ENCODE measurements at places on chromosomes 2 and 18.

DNA sequence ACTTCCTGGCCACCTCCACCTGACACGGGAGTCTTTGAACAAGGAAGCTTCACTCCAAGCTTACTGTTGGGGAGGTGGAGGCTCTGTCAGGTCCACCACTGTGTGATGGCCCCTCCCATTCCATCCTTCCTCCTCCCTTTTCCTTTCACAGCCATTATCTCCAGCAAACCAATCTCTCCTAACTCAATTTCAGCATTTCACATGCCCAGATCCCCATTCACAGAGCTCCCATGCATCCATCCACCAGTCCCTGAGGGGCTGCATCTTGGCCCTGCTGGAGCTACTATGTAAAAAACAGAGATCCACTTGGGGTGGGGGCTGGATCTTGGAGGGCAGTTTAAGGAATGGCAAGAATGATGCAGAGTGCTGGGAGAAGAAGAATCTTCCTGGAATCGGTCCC is 129.0 kb upstream of the COPS8 start:
- no peak for DNase-seq

DNA sequence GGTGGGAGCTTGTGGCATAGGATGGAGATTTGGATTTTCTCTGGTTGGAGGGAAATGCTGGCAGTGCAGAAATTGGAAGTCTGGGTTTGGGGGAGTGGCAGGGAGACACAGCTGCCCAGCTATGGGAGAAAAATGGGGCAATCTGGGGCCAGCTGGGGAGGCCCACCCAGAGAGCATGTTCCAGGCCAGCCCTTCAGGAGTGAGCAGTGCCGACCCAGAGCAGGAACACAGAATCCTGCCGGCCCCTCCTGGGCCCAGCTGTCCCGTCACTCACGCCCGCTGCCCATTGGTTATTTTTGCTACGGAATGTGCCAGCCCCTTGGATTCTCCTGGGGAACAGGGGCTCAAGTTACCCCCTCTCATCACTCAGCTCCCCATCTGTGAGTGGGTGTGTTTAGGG is 4.9 kb downstream of the SPEG start:
- no peak for DNase-seq

DNA sequence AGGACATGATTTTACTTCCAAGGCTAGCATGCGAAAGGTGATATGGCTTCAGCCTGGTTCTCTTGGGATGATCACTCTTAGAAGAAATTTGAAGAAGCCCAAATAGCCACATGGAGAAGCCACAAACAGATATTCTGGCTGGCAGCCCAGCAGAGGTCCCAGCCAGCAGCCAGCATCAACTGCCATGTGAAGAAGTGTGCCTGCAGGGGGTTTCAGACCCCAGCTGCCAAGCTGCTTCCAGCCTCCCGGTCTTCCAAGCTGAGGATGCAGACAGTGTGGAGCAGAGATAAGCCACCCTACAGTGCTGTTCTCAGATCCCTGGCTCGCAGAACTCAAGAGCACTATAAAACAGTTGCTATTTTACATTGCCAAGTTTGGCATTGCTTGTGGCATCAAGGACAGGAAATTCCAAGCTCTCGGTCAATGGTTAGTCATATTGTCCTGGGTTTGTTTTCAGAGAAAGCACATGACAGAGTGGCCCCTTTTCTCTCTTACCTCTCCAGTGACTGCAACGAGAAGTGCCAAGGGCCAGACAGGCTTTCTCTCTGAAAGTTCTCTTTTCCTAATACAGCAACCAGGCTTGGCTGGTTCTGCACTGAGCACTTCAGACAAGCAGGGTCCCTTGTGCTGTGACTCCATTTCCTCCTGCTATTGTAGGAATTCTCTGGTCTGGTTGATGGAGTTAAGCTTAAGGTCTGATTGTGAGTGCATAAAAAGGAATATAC is 223.7 kb downstream of the ANKRD30B start:
- DNase-seq: no peak

DNA sequence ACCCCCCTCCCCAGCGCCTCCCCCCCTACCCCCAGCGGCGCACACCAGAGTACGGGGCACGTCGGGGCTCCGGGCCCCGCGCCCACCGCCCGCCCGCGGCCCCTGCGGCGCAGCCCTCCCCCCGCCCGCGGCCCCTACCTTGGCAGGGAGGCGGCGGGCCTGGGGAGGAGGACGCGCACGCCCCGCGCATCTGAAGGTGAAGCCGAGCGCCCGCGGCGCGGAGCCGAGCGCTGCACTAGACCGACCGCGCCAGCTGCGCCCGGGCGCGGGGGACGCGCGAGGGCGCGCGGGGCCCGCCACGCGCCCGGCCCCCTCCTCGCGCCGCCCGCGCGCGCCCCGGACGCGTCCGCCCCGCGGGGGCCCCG is at the start of gene ZNF516:
TSS of gene ZNF516 (minus strand) at position 237 of the 365 bp plus-strand sequence. CDS start 52,188 bp downstream, outside the sequence.
- DNase-seq: peak; percentile 52

DNA sequence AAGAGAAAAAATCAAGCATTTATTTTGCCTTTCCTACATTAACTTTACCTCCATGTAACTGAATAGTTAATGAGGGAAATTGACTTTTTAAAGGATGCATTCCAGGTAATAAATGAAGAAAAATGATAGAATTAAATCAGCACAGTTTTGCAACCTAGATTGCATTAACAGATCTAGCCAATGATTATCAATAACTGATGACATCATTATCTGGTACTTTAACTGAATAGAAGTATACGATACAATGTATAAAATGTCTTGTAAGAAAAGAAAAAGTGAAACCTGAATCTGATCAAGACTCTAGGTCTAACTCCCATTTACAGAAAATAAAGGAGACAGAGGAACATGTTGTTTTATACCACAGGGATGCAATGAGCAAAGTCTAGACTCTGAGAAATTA is 126.0 kb upstream of the XPO1 start:
- DNase-seq: no peak

Measured in NCI-H345 (cell line).